Thymus (tissue), 14 donors: ENCODE measurements at places on chromosomes 7 and 10. TPM values are rescaled to one million over a fixed set of nuclear protein-coding genes. Genes with fewer than 3 reads are reported as not detected.

Gene ELAPOR2
- 4.5 TPM for polyA plus RNA-seq

Gene STOX1
- polyA plus RNA-seq: 8.5 TPM

DNA sequence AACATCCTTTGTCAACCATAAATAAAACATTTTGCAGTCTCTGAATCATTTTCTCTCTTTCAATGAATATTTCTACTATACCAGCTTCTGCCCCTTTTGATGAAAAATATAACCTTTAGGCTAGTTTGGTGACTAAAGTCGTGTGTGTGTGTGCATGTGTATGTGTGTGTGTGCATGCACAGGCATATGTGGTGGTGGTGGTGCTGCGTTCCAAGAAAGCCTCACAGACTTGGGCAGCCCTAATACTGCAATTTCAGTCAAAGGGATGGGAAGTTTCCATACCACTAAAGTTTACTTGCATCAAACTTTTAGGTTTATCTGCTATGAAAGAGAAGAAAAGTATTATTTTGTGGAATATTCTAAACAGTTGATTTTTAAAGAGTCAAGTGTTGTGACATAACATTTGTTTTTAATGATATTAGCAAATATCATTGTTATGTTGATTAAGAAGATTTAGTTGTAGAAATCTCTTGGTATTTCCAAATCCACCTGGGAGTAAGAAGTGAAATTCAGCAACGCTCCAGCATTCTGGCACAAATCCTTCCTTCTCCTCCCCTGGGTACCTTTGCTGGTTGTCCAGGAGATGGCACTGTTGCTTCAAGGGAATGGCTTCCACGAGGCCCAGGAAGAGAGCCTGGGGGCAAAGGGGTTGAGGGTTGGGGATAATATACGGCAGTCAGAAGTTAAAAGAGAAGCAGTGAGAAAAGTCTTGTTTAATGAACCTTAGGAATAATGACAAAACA, 41.5 kb downstream of the ASB4 start:
- peak; percentile 8 for DNase-seq

- DNase-seq: no peak
Measured at GRCh38 chr10:21171197-21171935, 274.3 kb upstream of the NEBL start.

- DNase-seq: no peak
Measured at GRCh38 chr10:117553142-117553814, 10.7 kb downstream of the EMX2 start.
